ENCODE measurements at places on chromosomes 4 and X. TPM values are rescaled to one million over a fixed set of nuclear protein-coding genes. Genes with fewer than 3 reads are reported as not detected.

- ATAC-seq: no peak
Observed at GRCh38 chr4:20813700-20814099, 113.4 kb downstream of the PACRGL start.

DNA sequence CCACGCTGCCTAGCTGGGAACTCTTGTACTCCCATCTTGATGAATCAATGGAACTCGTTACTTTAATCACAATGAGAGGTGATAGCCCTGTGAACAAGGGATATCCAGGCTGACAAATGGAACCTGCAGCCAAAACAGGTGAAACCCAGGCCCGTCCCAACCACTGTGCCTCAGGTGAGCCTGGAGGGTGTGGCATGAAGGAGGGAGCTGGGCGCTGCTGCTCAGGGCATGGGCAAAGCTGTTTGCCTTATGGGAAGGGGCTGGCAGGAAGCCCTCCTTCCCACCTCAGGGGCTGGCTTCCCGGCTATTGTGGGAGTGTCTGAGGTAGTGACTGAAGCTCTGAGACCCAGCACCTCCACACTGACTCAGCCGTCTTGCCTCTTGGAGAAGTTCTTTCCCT, 209.4 kb upstream of the ATP6AP2 start:
- ATAC-seq: no peak

DNA sequence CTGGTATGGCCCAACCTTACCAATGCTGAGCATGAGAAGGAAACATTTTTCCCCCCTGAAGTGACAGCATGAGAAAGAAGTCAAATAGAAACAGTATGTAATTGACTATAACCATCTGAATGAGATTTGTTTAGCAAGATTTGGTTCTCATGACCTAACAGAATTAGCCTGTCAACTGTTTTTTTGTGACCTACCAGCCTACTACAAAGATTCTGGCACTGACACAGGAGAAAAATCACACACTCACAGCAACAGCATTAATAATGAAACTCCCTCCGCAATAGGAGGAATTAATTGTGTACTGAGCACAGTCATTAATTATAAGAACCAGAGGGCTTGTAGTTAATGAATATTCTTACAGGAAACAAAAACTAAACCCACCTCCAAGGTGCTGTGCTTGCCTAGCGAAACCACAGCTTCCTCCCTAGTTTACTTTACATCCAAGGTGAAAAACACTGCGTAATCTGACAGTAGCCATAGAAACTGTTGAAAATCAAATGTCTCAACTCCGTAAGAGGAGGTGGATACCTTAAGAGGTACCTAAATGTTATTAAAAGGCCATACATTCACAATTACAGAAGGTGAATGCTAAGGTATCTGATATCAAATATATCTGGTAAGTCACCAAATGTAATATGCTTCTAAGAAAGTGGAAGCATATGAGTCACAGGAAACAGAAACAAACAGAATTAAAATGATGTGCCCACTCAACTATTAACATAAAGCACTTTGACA, 34.9 kb downstream of the MMRN1 start:
- ATAC-seq: peak; percentile 69

The MCUB gene
- 57.3 TPM for total RNA-seq
